Smooth muscle cell of bladder (primary cell): ENCODE measurements at places on chromosomes 7 and 10. TPM values are rescaled to one million over a fixed set of nuclear protein-coding genes. Genes with fewer than 3 reads are reported as not detected.

PUS7 gene
- 10.4 and 12.8 TPM in 2 replicates for total RNA-seq

C7orf57 gene
- not detected in 2 replicates for total RNA-seq

CCNY gene
- total RNA-seq = 49.8 and 71.9 TPM in 2 replicates

BLNK gene
- total RNA-seq = 0.09 and 0.28 TPM in 2 replicates

STEAP4 gene
- total RNA-seq = 0.71 and 4.6 TPM in 2 replicates

PALS2 gene
- total RNA-seq = 24.9 and 49.8 TPM in 2 replicates

ABCA13 gene
- total RNA-seq = 0.55 and 1.4 TPM in 2 replicates

DGKI gene
- 4.0 and 5.3 TPM in 2 replicates for total RNA-seq

HOXA11 gene
- 8.5 and 9.6 TPM in 2 replicates for total RNA-seq

TAS2R41 gene
- total RNA-seq = not detected in 2 replicates

VWA2 gene
- total RNA-seq = 0.14 TPM in 1 of 2 replicates, not detected in the other

PROSER2 gene
- total RNA-seq = 1.0 and 1.1 TPM in 2 replicates

COL1A2 gene
- total RNA-seq = 4,803 and 7,669 TPM in 2 replicates

FKBP6 gene
- total RNA-seq = under 0.01 TPM in 1 of 2 replicates, not detected in the other

NUTM2E gene
- under 0.01 TPM in 1 of 2 replicates, not detected in the other for total RNA-seq

WDR86 gene
- 3.1 and 7.1 TPM in 2 replicates for total RNA-seq

SRRM3 gene
- total RNA-seq = 1.1 and 2.0 TPM in 2 replicates

EBLN1 gene
- not detected in 2 replicates for total RNA-seq

SPDYE8 gene
- not detected in 2 replicates for total RNA-seq

ANKRD7 gene
- total RNA-seq = 0.85 and 0.92 TPM in 2 replicates

LDB3 gene
- total RNA-seq = under 0.01 TPM in 2 replicates
